Fibroblast of pulmonary artery (primary cell): ENCODE measurements at places on chromosomes 11 and 22.

- no peak for DNase-seq
Measured at GRCh38 chr11:35337914-35338305, 81.4 kb downstream of the SLC1A2 start.

GRCh38 chr11:47711225-47711624, 3.9 kb downstream of the AGBL2 start:
- DNase-seq: no peak

GRCh38 chr11:34181251-34181650, 75.8 kb downstream of the NAT10 start:
- no peak for DNase-seq

GRCh38 chr11:91066456-91067047, 843.7 kb upstream of the CHORDC1 start:
- no peak for DNase-seq

GRCh38 chr11:64156235-64157011, 9.5 kb downstream of the MACROD1 start:
- no peak for DNase-seq

GRCh38 chr11:45794169-45794568, 10.8 kb upstream of the SLC35C1 start:
- no peak for DNase-seq

GRCh38 chr11:46655631-46656030, 38.3 kb downstream of the ATG13 start:
- DNase-seq: peak; percentile 66

- DNase-seq: peak; percentile 24
Measured at GRCh38 chr22:21698430-21699329, 32.9 kb downstream of the PPIL2 start.

DNA sequence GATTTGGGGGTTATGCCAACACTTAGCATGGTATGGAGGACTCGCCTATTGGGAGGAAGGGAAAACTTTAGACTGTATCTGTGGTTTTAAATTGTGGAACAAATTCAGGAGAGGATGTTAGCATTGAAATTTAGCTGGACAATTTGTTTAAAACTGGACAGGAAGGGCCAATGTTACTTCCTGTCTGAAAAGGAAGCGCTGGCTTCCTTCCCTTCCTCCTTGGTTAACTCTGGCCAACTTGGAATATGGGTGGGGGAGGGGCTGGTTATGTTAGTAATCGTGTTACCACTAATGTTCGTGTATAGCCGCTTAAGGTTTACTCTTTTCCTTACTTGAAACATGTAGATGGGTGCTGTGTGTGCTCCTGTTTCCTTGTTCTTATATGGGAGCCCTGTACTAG, 13.9 kb downstream of the CTNND1 start:
- DNase-seq: no peak

DNA sequence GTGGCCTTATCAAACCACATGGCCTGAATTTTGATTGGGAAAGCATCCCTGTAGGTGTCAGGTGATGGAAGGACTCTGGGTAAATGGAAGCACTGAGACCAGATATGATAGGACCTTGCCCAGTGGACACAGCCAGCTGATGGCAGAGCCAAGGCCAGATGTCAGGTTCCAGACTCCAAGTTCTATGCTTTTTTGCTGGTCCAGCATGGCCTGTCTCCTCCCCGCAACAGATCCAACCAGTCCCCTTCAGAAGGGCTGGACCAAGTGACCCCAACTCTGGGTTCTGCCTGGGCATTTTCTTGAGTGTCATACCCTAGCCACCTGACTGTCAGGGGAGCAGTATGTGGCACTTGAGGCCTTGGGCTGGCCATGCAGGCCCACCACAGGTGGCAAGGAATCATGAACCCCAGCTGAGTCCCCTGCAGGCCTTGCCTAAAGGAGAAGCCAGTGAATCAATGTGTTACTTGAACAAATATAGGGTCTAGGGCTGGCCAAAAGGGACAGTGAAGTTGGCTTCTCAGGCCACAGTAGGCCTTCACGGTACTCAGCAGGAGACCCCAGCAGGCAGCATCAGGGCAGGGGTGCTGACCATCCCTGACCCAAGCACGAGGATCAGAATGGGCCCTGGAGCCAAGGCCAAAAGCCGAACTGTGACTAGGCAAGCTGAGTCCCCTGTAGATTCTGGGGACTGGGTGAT, 27.1 kb downstream of the KCNQ1OT1 start:
- no peak for DNase-seq

DNA sequence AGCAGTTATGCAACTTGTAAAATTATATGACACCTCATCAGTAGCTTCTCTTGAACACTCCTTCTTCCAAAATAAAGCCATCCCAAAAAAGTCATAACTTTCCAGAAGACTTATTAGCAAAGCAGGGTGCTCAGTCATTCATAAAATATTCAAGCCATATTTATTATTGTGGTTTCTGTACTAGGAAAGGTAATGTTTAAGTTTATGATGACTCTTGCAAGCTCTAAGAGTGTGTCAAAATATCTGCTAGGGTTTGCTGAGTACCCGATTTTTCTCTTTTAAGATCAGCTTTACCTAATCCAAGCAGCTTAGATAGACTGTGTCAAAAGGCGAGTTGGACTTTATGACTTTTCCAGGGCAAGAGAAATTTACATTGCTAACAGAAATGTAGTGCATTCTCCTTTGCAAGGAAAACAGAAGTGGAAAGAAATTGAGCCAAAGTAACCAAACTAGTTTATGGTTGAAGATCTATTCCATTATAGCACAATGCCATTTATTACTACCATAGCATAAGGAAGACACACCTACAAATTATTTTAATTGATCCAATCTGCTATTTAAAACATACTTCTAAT, 98.0 kb upstream of the SOX6 start:
- no peak for DNase-seq

GRCh38 chr11:91296629-91297028, 928.0 kb upstream of the FAT3 start:
- DNase-seq: peak; percentile 13

DNA sequence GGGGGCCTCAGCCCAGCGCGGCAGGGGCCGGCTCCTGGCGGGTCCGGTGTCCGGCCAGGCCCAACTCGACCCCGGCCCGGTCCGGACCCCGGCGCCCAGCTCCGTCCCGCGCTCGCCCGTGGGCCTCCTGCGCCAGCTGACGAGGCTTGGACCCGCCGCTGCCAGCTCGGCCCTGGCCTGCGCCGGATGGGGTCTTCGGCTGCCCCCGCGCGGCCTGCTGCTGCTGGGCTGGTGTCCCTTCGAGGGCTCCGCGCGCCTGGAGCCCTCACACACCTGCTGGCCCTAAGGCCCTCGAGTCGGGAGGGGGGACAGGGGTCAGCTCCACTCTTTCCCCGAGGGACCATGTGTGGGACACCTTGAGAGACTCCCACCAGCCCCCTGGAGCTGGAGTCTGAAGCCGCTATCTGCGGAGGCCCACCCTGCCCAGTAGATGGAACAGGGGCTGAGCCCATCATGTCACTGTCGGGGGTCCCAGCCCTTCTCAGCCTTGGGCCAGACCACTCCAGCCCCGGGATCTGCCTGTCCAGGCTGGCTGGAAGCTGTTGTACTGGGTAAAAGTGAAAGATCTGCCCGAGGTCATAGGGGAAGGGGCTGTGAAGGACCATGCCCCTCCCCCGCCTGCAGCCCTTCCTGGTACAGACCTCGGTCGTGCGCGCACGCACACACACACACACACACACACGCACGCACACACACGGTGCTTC, 768 bp upstream of the CDKN1C start:
- DNase-seq: peak; percentile 34

GRCh38 chr11:97157221-97157740, 767.5 kb downstream of the JRKL start:
- DNase-seq: no peak
